ENCODE measurements at places on chromosomes 7 and 10.

DNA sequence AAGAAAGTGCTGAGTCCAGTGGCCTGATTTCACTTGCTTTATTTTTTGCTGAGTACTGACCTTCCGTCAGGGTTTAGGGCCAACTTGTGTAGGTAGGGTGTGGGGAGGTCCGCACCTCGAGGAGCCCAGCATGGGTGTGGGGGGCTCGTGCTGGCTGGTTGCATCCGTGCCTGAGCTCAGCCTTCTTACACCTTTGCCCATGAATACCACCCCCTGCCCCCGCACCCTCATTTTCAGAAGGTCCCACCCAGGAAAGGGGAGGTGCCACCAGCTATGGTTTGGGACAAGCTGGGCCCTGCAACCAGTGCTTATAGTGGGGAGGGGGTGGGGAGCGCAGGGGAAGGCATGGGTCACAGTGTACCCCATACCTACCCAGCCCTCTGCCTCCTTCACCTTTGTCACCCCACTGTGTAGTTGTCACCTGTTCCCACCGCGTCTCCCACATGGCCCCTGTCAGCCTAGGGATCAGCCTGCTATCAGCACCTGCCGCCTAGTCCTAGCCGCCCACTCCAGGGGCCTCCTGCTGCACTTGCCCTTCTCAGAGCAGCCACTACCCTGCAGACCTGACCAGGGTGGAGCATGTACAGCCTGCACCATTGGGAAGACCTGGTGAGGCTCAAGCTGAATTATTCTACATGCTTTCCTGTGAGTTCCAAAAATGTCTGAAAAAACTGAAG is 146.2 kb upstream of the RET start:
- no peak for DNase-seq

DNA sequence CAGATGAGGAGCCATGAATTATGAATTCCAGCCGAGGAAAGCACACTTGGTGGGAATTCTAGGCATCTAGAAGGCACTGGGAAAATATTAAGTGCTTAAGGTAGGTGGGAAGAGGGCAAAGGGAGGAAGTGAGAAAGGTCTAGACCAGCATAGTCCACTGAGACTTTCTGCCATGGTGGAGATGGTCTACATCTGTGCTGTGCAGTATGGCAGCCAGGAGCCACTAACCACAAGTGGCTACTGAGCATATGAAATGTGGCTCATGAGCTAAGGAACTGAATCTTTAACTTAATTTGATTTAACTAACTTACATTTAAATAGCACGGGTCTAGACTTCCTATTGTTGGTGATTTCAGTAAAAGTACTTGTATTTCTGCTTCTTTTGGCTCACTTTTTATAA is 82.5 kb upstream of the SEM1 start:
- DNase-seq: no peak

- no peak for DNase-seq
Observed at GRCh38 chr7:140518370-140519006, 39.2 kb upstream of the MKRN1 start.

DNA sequence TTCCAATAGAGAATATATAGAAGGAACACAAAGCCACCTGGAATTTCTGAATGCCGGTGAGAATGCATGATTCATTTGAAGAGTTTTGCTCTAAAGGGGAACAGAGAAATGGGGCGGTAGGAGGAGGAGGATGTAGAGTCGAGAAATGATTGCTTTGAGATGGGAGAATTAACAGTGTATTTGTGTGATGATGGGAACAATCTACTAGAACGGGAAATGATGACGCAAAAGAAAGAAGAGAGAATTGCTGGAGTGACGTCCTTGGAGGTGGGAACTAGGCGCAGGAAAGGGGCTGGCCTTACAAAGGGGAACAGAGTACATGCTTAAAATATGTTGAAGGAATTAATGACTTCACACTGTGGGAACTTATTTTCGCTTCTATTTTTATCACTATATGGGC is 188.1 kb downstream of the SDHAF3 start:
- DNase-seq: no peak

GRCh38 chr7:131683536-131684125 is 127.2 kb upstream of the PODXL start:
- no peak for DNase-seq
